ENCODE measurements at places on chromosomes 1 and 21.

- DNase-seq, result no peak
Measured at GRCh38 chr1:19460535-19461219, 24.7 kb downstream of the CAPZB start.

DNA sequence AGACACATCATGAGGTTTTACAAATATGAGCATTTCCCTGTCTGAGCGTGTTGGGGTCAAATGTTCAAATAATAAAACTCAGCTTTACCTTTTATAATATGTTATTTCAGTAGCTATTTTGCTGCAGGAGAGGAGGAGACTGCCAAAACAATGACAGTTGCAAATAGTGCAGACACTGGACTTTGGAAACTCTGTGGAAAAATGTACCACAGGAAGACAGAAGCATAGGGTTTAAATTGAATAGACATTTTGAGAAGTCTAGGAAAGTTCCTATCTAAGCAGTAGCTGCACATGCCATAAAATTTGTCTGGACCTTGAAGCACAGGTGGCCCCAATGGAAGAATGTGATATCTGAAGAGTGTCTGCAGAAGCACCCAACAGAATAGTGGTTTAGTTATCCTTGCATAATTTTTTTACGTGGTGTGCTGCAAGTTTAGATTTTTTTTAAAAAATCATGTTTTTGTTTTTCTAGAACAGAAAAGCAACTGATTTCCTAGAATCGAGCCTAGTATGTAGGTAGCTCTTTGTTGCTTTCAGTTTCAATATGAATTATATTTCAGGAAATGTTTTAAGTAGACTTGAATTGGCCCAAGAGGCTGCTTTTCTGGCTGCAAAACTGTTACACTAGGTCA is 14.0 kb upstream of the GBP5 start:
- DNase-seq, result no peak

- DNase-seq, result no peak
Measured at GRCh38 chr21:17759511-17760178, 59.5 kb downstream of the C21orf91 start.

DNA sequence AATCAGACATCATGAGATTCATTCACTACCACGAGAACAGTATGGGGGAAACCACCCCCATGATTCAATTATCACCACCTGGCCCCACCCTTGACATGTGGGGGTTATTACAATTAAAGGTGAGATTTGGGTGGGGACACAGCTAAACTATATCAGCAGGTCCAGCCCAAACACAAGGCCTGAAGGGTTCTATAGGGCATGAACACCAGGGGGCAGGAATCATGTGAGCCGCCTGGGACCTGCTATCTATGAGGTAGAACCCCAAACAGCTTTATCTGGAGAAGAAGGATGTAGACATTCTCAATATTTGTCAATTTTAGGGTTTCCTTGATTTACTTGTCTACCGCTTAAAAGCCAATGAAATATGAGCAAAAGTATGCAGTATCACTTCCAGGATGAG is 294.9 kb upstream of the DEPDC1 start:
- no peak for DNase-seq

- DNase-seq, result peak; percentile 24
Measured at GRCh38 chr1:53367503-53368313, 39.8 kb upstream of the LRP8 start.

- no peak for DNase-seq
Measured at GRCh38 chr1:34747638-34747941, 7.3 kb upstream of the GJB5 start.

- DNase-seq, result no peak
Measured at GRCh38 chr21:23522751-23523150, 2084.5 kb downstream of the MRPL39 start.

- DNase-seq, result no peak
Measured at GRCh38 chr1:56447823-56448222, 131.5 kb downstream of the PLPP3 start.

DNA sequence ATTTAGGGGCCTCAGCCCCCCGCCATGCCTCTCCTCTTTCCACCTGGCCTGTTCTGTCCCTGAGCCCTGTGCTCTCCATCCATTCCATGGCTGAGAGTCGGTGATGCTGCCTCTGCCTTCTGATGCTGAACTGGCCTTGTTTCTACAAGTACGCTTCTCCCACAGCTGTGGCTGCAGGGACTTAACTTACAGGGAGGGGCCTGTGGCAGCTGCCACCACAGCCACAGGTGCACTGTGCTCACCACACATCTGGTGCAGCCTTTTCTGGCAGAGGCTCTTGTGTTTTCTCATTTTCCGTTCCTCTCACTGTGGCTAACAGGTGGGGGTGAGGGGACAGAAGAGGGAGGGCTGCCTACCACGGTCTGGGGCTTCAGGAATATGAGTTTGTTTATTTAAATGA is 4.2 kb downstream of the FMO1 start:
- DNase-seq, result no peak

Data from mesothelial cell of epicardium (in vitro differentiated cells).